ENCODE measurements at places on chromosomes 1 and 21. TPM values are rescaled to one million over a fixed set of nuclear protein-coding genes. Genes with fewer than 3 reads are reported as not detected.
A peak's percentile ranks its signal among the peaks of the same experiment; 100 is the strongest.

BARHL2 gene
- not detected for total RNA-seq

NBPF26 gene
- 20.2 TPM for total RNA-seq

DNA sequence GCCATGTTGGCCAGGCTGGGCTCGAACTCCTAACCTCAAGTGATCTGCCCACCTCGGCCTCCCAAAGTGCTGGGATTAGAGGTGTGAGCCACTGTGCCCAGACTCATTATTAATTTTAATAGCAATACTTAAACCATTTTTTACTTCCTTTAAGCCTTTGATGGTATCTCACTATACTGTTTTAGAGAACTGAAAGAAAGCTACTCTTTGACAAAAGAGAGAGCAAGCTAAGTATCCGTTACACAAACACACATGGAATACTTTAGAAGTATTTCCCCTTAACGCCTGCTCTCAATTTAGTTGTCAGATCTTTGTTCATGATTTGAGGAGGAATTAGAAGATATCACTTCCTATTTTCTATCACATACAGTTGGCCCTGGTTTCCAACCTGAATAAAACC lies 189.4 kb downstream of the COP1 start:
- H3K27ac ChIP-seq, result no peak overlapping the region
- H3K4me3 ChIP-seq, result no peak overlapping the region
- H3K27me3 ChIP-seq, result no peaks in the 10 kb centered on the region
- DNase-seq, result no peak
- H3K36me3 ChIP-seq, result peaks cover 40% of the 10 kb centered on the region

CCDC24 gene
- 1.6 TPM for total RNA-seq

- H3K27me3 ChIP-seq, result no peaks in the 10 kb centered on the region
- no peak overlapping the region for H3K27ac ChIP-seq
- H3K36me3 ChIP-seq, result no peaks in the 10 kb centered on the region
- no peak overlapping the region for H3K4me3 ChIP-seq
- peaks cover 10% of the 10 kb centered on the region for H3K4me1 ChIP-seq
These were observed 3.8 kb downstream of the TRIM62 start for GRCh38 chr1:33177996-33178540.

GRCh38 chr1:63877816-63878215 lies 104.0 kb downstream of the ROR1 start:
- no peaks in the 10 kb centered on the region for H3K4me1 ChIP-seq
- H3K27ac ChIP-seq, result no peak overlapping the region
- no peaks in the 10 kb centered on the region for H3K36me3 ChIP-seq
- no peak for DNase-seq
- H3K27me3 ChIP-seq, result peaks cover 5% of the 10 kb centered on the region

IGSF3 gene
- 0.81 TPM for total RNA-seq

GRCh38 chr1:71046891-71047634 lies 553 bp downstream of the PTGER3 start:
- peaks cover 16% of the 10 kb centered on the region for H3K4me1 ChIP-seq
- peak; percentile 13 for DNase-seq
- peak overlapping the region; percentile 64 for H3K4me3 ChIP-seq
- H3K27ac ChIP-seq, result no peak overlapping the region

DNA sequence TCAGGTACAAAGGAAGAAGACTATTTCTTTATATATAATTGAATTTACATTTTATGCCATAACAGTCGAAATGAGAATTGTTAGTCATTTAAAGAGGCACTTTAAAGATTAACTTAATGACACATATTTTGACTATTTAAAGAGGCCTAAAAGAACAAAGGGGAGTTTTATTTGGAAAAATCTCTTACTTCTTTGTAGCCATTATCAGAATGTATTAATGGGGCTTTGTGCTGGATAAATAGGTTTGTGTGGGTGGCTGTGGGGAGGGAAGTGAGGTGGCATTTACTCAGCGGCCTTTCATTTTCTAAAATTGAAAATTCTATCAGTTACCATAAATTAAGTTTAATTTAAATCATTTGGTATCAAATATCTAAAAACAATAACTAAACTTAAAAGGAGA lies 462.2 kb upstream of the CXADR start:
- no peaks in the 10 kb centered on the region for H3K27me3 ChIP-seq
- H3K27ac ChIP-seq, result no peak overlapping the region
- no peak overlapping the region for H3K4me3 ChIP-seq
- H3K4me1 ChIP-seq, result no peaks in the 10 kb centered on the region
- no peaks in the 10 kb centered on the region for H3K36me3 ChIP-seq
- DNase-seq, result no peak

- no peaks in the 10 kb centered on the region for H3K36me3 ChIP-seq
- no peak overlapping the region for H3K4me3 ChIP-seq
- no peaks in the 10 kb centered on the region for H3K4me1 ChIP-seq
- no peak for DNase-seq
- peaks cover 3% of the 10 kb centered on the region for H3K27me3 ChIP-seq
- H3K27ac ChIP-seq, result no peak overlapping the region
These were observed 174.3 kb upstream of the DPT start for GRCh38 chr1:168903237-168903830.

TNN gene
- not detected for total RNA-seq

- no peak overlapping the region for H3K27ac ChIP-seq
- no peaks in the 10 kb centered on the region for H3K4me1 ChIP-seq
- no peak for DNase-seq
- no peaks in the 10 kb centered on the region for H3K36me3 ChIP-seq
- H3K27me3 ChIP-seq, result no peaks in the 10 kb centered on the region
These were observed 243.8 kb downstream of the MATN1 start for GRCh38 chr1:30479575-30479974.

DNA sequence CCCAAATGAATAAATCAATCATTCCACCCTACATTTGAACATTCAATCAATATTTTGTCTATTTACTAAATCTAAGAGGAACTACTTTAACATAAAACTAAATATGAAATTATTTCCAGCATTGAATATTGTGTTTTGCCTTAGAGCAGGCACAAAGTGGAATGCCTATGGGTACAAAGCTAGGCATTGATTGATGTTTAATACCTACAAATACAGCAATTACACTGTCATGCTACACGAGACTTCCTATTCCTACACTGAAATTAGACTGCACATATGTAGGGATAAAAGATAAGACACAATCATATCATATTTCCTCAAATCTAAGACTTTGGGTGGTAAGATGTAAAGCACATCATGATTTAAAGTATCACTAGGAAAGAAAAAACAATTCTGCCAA lies 12.9 kb upstream of the ERG start:
- no peak for DNase-seq
- no peaks in the 10 kb centered on the region for H3K4me1 ChIP-seq
- peaks cover 26% of the 10 kb centered on the region for H3K27me3 ChIP-seq
- H3K36me3 ChIP-seq, result no peaks in the 10 kb centered on the region
- no peak overlapping the region for H3K27ac ChIP-seq

GRCh38 chr1:225299624-225300023 lies 128.2 kb downstream of the LBR start:
- peaks cover 4% of the 10 kb centered on the region for H3K36me3 ChIP-seq
- DNase-seq, result no peak
- peaks cover 4% of the 10 kb centered on the region for H3K27me3 ChIP-seq
- no peak overlapping the region for H3K4me3 ChIP-seq
- no peak overlapping the region for H3K27ac ChIP-seq

DNA sequence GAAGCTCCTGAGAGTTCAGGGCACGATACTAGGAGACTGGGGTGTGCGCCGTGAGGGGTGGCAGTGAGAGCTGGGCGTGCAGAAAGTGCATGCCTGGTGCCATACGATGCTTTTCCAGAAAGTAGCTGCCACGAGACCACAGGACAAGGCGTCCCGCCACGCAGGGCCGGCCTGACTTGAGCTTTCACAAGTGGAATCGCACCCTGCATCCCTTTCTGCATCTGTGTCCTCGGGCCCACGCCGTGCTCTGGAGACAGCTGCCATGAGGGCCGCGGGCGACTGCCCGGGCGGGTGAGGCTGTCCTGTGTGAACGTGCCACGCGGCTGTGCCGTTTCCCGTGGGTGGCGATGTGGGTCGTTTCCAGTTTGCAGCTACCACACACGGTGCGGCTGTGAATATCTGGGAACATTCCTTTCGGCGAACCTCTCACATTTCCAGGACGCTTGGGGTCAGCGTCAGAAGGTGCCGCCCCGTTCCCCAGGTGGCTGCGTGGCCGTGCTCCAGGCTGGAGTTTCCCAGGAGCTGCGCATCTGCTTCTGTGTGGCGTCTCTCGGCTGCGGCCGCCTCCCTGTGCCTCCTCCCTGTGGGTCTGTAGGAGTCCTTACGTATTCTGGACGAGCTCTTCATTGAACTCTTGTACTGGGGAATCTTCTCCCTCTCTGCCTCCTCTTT lies 1.0 kb upstream of the PERM1 start:
- DNase-seq, result no peak
- peaks cover 4% of the 10 kb centered on the region for H3K4me1 ChIP-seq
- no peak overlapping the region for H3K27ac ChIP-seq
- peaks cover 16% of the 10 kb centered on the region for H3K27me3 ChIP-seq
- H3K4me3 ChIP-seq, result no peak overlapping the region

SYPL2 gene
- total RNA-seq, result not detected

LRRC39 gene
- total RNA-seq, result 0.22 TPM

DNA sequence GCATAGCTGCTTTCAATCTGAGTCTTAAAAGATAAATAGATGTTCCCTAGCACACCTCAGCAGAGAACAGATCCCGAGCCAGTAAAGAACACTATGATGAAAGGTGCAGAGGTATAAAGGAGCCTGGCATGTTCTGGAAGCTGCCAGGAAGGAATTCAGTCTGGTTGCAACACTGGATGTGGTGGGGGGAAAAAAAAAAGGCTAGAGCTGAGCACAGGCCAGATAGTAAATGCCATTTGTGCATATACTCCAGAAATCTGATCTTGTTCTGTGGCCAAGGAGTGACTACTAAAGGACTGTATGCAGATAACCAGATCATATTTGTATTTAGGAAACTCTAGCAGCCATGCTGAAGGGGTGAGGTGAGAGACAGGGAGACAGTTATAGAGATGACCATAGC lies 240.3 kb downstream of the VAV3 start:
- H3K27ac ChIP-seq, result no peak overlapping the region
- H3K4me1 ChIP-seq, result no peaks in the 10 kb centered on the region
- DNase-seq, result no peak

- peak; percentile 62 for DNase-seq
- peak overlapping the region; percentile 83 for H3K27ac ChIP-seq
- peak overlapping the region; percentile 98 for H3K4me3 ChIP-seq
- peaks cover 9% of the 10 kb centered on the region for H3K36me3 ChIP-seq
- no peaks in the 10 kb centered on the region for H3K27me3 ChIP-seq
These were observed 643 bp downstream of the CFAP298 start for GRCh38 chr21:32611471-32611997.

OR14K1 gene
- total RNA-seq, result not detected

RIPK4 gene
- 0.33 TPM for total RNA-seq

GRCh38 chr1:64490213-64490818 lies 20.4 kb downstream of the CACHD1 start:
- H3K27ac ChIP-seq, result peak overlapping the region; percentile 14
- H3K36me3 ChIP-seq, result no peaks in the 10 kb centered on the region
- peak; percentile 13 for DNase-seq

DR1 gene
- total RNA-seq, result 80.3 TPM

- H3K4me3 ChIP-seq, result no peak overlapping the region
- no peaks in the 10 kb centered on the region for H3K36me3 ChIP-seq
- H3K27me3 ChIP-seq, result no peaks in the 10 kb centered on the region
- peaks cover 4% of the 10 kb centered on the region for H3K4me1 ChIP-seq
- DNase-seq, result no peak
- H3K27ac ChIP-seq, result no peak overlapping the region
These were observed 13.0 kb upstream of the C1orf174 start for GRCh38 chr1:3912809-3913685.

- H3K27me3 ChIP-seq, result peaks cover 8% of the 10 kb centered on the region
- no peak overlapping the region for H3K4me3 ChIP-seq
- peaks cover 2% of the 10 kb centered on the region for H3K36me3 ChIP-seq
These were observed 2.4 kb upstream of the TMEM125 start for GRCh38 chr1:43267291-43267805.

PPIAL4G gene
- total RNA-seq, result 0.10 TPM

Measured in activated naive CD4-positive, alpha-beta T cell treated with anti-CD3 and anti-CD28 coated beads for 36 hours (primary cell).